AG08396 (cell line): ENCODE measurements at places on chromosomes 16 and 17.

GRCh38 chr17:81256616-81257015 is 17.5 kb downstream of the NDUFAF8 start:
- DNase-seq: peak; percentile 83

DNA sequence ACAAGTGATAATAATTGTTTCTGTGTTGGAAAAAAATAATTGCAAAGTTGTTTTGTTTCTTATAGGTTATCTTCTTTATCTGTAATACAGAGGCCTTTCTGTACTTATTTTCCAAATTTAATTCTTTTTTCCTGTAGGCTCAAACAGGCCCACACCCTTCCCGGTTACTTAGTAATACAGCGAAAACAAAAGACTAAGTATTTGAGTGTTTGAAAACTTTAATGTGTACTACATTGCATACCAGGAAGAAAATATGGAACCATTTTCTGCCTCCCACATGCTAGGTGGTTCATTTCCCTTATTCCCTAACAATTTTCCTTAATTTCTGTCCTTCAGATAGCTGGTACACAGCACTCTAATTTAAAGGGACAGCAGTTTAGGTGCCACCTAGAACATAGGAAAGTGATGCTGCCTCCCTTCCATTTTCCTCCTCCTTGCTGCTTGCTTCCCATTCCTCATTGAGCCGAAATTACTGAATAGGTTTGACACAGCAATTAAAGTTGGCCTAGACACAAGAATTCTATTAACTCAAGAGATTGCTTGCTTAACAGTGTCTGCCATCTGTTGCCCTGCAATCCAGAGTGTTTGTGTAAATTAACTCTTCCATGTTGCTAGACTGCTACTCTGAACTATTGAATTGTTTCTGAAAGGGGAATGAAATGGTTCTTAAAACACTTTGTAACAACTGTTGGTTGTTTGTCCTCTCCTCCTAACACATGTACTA is 24.2 kb downstream of the CYB5B start:
- peak; percentile 45 for DNase-seq

- no peak for DNase-seq
Observed at GRCh38 chr17:58252141-58252540, 13.8 kb downstream of the LPO start.

- no peak for DNase-seq
Observed at GRCh38 chr17:6494239-6494941, 50.1 kb downstream of the PIMREG start.

DNA sequence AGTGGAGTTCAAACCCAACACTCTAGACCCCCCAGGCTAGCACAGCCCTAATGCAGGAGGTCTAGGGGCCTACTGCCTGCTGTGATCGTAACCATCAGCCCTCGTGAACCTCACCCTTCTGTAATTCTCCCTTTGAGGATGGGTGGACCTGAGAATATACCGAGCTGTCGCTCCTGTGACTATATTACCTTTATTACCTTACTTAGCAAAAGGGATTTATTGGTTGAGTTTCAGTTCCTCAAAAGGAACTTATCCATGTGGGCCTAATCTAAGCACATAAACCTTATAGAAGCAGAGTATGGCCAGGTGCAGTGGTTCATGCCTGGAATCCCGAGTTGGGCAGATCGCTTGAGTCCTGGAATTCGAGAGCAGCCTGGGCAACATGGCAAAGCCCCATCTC is 19.2 kb upstream of the EMP2 start:
- no peak for DNase-seq
